ENCODE measurements at places on chromosomes 1 and 21. TPM values are rescaled to one million over a fixed set of nuclear protein-coding genes. Genes with fewer than 3 reads are reported as not detected.

Gene DIO1
- not detected for total RNA-seq

GRCh38 chr1:161001525-161001924 lies 19.4 kb downstream of the F11R start:
- no peak for DNase-seq

Gene SMCP
- total RNA-seq = not detected

- no peak for DNase-seq
Observed at GRCh38 chr1:45669859-45670655, 16.3 kb downstream of the GPBP1L1 start.

- no peak for DNase-seq
Observed at GRCh38 chr1:163561580-163562295, 240.0 kb downstream of the NUF2 start.

Gene CACNA1S
- total RNA-seq = not detected

DNA sequence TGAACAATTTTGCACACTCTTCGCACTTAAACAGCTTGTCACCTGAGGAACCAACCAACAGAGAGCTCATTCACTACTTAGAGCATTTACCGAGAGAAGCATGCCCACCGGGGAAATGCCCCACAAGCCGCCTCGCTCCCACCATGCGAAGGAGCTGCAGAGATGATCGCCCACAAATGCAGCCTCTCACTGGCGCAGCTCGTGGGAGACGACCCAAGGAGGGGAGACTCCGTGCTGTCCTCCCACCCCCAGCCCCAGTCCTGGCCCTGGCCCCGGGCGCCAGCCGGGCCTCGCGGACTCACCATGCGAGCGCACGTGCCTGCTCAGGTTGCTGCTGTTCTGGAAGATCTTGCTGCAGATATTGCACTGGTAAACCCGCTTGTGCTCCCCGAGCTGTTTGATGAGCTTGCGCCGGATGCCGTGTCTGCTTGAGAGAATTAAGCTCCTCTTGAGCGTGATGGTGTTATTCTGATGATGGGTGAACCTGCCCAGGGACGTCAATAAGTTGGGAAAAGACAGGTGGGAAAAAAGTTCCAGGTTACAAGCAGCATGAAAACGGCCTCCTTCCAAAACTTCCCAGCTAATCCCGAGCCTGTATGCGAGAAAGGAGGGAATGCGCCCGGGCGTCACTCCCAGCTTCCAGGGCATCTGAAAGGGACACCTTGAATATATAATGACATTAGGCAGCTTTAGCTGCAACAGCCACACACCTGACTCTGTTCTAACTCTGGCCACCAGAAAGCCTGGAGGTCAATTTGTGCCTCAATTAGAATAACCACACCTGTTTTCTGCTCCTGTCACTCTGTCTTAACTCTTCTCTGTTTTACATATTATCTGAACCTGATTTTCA lies 42.8 kb downstream of the PRDM15 start:
- DNase-seq = no peak

- DNase-seq = no peak
Observed at GRCh38 chr1:240575981-240576662, 35.8 kb downstream of the GREM2 start.

DNA sequence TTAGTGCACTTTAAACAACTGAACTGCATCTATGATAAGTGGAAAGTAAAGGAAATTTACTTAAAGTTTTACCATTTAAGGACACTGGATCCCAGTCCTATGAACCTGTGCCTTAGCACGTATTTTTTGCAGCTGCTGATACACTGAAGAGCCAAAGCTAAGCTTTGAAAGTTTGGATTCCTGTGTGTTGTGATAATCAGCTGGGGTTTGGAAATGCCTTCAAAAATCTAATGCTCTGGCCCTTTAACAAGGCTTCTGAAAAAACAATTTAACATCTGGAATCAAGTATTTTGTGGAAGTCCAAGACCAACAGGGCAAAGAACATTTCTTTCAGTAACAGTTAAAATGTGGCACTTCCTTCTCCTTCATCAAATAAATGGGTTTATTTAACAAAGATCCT lies 51.8 kb downstream of the DDAH1 start:
- no peak for DNase-seq

- no peak for DNase-seq
Observed at GRCh38 chr1:174569240-174569639, 121.5 kb downstream of the GPR52 start.

Gene CCDC30
- 0.63 TPM for total RNA-seq

DNA sequence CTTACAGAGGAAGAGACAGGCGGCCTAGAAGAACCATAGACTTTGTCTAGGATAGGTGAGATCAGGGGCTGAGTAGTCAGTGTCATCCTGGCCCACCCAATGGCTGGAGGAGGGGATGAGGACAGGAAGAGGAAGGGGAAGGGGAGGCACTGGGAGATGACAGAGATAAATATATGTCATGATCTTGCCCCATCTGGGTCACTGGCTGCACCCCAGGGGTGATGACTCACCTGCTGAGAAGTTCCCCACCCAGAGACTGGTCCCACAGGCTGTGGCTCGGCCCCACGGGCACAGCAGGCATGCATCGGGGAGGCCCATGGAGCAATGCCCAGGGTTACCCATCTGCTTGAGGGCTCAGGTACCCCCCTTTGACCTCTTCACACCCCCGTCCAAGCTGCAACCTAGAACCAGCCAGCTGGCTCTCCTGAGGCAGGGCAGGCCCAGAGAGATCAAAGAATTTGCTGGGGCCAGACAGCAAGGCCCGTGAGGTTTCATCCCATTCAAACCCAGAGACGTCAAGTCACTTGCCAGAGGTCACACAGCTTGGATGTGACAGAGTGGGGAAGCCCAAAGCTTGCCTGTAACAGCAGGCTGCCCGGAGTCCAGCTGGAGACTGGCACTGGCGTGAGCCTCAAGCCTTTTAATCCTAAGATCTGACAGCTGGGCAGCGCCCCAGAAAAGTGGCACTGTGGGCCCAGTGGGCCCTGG lies 34.7 kb upstream of the CASZ1 start:
- no peak for DNase-seq

Gene PODN
- total RNA-seq = 44.1 TPM

Gene AMY1C
- total RNA-seq = not detected

Gene SLFNL1
- not detected for total RNA-seq

Gene GPR153
- total RNA-seq = 7.6 TPM

DNA sequence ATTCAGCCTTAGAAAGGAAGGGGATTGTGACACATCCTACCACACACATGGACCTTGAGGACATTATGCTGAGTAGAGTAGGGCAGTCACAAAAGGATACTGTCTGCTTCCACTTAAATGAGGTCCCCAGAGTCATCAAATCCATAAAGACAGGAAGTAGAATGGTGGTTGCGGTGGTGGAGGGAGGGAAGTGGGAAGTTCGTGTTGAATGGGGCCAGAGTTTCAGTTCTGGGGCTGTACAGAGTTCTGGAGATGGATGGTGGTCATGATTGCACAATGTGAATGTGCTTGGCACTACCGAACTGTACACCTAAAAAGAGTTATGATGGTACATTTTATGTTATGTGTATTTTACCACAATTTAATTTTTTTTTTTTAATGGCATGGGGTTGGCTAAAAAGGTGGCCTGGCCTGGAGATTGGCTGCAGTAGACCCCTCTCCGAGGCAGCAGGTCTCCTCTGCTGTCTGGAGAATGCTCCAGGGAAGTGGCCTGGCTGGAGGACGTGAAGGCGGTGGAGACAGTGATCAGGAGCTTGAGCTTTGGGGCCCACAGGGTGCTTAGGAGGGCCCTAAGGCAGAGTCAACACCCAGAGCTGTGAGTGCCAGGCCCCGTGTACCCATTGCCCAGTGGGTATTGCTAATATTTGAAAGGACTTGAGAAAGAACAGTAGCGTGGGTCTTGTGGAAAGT lies 30.4 kb downstream of the IFNGR2 start:
- no peak for DNase-seq

DNA sequence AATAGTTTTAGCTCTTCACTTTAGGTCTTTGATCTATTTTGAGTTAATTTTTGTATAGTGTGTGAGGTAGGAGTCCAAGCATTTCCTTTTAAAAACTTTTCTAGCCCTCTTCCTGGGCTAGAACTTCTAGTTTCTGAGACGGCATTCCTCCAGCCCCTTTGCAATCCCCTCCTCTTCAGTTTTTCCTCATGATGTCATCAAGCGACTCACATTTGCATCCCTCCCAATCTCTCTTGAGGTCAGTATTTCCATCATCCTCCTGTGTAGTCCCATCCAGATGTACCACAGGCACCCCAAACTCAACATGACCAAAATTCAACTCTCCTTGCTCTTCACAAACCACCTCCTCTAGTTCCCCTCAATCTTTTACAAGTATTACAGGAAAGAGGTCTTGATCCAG lies 10.7 kb downstream of the HMGN2 start:
- DNase-seq = no peak

Gene GBP2
- 22.1 TPM for total RNA-seq

- DNase-seq = no peak
Observed at GRCh38 chr1:86191958-86192357, 35.4 kb upstream of the COL24A1 start.

Gene TMEM51
- total RNA-seq = 3.2 TPM

GRCh38 chr1:28104866-28105467 lies 16.6 kb upstream of the EYA3 start:
- DNase-seq = no peak

DNA sequence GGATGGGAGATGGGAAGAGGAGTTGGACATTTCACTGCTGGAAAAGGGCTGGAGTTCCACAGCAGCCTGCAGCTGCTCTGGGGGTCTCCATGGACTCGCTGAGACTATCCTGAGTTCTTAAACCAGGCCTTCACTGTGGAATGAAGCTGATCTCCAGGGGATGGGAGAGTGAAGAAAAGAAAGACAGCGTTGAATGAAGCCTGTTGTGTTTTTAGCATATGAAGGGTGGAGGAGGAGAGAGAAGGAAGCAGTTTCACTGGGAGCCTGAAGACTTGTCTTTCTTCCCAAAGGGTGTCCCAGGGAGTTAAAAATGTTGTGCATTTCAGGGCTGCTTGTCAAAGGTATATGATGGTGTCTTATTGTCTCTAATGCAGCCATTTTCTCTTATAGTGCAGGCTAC lies 9.2 kb downstream of the ROR1 start:
- no peak for DNase-seq

GRCh38 chr21:40555021-40555528 lies 291.9 kb downstream of the DSCAM start:
- no peak for DNase-seq

DNA sequence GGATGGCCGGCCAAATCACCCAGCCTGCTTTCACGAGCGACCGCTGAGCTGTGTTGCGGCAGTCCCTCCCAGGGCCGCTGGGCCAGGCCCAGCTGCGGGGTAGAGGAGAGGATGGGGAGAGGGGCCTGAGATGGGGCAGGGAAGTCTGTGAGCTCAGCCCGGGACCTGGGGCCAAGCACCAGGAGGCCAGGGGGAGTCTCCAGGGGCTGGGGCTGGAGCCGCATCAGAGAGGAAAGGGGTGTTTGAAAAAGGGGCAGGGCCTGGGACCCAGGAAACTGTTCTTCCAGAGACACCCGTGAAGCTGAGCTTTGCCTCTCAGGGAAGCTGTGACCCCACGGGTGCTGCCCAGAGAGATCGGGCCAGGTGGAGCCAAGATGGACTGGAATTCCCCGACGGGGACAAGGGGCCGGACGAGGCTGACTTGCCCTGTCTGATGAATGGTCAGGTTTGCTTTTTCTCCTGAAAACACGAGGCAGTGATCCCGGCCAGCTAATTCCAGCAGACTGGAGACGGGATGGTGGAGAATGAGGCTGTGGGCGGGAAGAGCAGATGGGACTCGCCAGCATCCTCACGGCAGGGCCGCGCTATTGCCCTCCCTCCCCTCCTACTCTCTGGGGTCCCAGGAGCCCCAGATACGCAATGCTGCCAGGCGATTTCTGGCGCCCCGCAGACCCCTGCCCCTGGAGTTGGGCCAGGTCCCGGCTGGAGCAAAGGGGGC lies 40.3 kb upstream of the COL18A1 start:
- peak; percentile 76 for DNase-seq

GRCh38 chr1:206658264-206658980 lies 23.1 kb downstream of the DYRK3 start:
- no peak for DNase-seq

DNA sequence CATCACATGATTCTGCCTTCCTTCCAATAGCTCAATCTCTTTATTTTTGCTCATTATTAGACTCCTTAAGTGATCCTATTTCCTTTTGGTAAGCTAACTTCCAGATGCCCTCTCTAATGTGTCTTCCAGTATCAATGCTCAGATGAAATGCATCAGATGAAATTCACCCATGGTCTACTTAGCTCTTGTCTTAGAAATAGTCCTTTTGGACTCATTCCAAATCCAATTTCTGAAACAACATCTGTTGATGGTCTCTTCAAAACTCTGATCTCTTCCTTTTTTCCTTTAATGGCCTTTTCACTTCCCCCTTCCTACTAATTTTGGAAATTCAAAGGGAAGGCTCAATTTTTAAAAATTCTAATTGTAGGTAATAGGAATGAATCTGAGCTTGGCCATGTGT lies 81.1 kb upstream of the GREM2 start:
- no peak for DNase-seq

Gene FCRL2
- not detected for total RNA-seq

- no peak for DNase-seq
Observed at GRCh38 chr1:51924455-51924854, 45.9 kb upstream of the NRDC start.

DNA sequence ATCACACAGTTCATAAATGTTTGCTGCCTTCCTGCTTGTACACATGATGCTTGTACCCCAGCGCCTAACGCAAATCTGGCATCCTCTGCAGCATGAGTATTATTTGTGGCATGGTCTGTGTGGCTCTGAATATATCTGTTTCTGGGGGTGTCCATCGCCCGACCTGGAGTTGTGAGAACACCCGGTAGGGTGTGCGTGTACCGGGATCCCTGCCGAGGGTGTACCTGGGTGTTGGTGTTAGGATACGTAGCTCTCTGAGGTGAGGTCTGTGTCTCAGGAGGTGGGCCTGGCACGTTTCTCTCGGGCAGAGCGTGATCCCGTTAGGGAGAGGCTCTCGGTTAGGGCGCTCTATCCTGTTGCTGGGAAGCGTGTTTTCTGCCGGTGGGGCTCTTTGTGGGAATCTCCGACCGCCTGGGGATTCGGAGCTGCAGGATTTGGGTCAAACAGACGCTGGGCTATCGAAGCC lies 10.4 kb upstream of the CDC20 start:
- DNase-seq = no peak

- DNase-seq = no peak
Observed at GRCh38 chr1:8267307-8267706, 50.6 kb upstream of the SLC45A1 start.

DNA sequence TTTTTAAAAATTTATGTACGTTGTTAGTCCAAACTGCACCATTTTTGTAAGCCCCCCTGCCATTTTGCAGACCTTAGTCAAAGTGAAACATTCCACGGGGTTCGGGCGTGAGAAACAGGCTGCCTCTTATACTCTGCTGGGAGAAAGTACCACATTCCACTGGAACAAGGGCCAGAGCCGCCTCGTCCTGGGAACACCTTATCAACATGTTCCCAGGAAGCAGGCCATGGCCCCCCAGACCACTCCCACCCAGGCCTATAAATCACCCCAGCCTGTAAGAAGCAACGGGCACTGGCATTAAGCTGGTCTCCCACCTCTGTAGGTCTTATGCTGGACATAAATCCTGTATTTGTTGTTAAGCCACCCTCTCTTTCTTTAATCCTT lies 854 bp upstream of the ZRANB2 start:
- no peak for DNase-seq
